Spleen (tissue), 13 donors: ENCODE measurements at places on chromosomes 4 and X. TPM values are rescaled to one million over a fixed set of nuclear protein-coding genes. Genes with fewer than 3 reads are reported as not detected.
A peak's percentile ranks its signal among the peaks of the same experiment; 100 is the strongest.

The RGS12 gene
- total RNA-seq, result 25.1 TPM

The SLC9B1 gene
- total RNA-seq, result 1.9 TPM

The FRMPD3 gene
- 0.07 TPM for total RNA-seq

- no peak overlapping the region for H3K4me3 ChIP-seq
- no peak for DNase-seq
- no peaks in the 10 kb centered on the region for H3K36me3 ChIP-seq
- no peaks in the 10 kb centered on the region for H3K27me3 ChIP-seq
- no peak overlapping the region for H3K27ac ChIP-seq
- H3K4me1 ChIP-seq, result no peaks in the 10 kb centered on the region
Observed at GRCh38 chr4:120777459-120777858, 145.1 kb downstream of the PRDM5 start.

DNA sequence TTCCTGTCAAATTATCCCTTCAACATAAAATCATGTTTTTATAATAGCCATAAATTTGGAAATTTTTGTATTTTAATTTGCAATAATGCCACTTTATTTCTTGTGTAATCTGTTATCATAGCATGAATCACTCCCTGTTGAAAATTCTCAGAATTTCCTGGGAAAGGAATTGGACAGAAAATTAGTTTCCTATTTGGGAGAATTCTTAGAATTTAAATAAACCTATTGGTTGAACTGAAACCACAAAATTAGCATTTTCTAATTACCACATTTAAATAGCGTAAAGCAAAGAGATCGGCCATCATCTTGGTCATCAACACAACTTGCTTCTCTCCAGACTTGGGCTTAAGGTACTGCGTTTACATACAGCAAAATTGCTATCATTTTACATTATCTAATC lies at the start of gene CSN1S1:
TSS of gene CSN1S1 (plus strand) at position 301 of the 400 bp plus-strand sequence. CDS start 1,488 bp downstream, outside the sequence.
- no peak within 1 kb of the TSS for H3K27ac ChIP-seq
- H3K4me3 ChIP-seq, result no peak within 1 kb of the TSS
- no peaks in the 10 kb centered on the region for H3K4me1 ChIP-seq

DNA sequence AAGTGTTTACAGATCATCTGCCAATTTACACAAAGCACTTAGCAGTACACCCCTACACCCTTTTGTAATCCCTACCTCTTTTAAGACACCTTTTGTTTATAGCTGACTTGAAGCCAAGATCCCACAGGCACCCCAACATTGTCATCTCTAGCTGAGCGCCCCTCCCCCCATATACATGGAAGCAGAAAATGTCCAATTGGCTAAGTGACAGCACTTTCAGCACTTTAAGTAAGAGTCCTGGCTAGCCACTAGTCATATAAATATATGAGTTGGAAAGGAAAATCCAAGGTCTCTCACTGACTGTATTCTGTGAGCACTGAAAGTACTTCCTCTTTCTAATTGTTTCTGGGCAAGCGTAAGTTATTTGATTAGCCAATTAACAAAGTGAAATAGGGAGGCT lies 108.2 kb downstream of the NSUN7 start:
- H3K36me3 ChIP-seq, result no peaks in the 10 kb centered on the region
- no peak for DNase-seq
- no peak overlapping the region for H3K4me3 ChIP-seq
- H3K27ac ChIP-seq, result no peak overlapping the region
- peaks cover 10% of the 10 kb centered on the region for H3K27me3 ChIP-seq
- H3K4me1 ChIP-seq, result peaks cover 8% of the 10 kb centered on the region

- no peak for DNase-seq
- H3K4me1 ChIP-seq, result no peaks in the 10 kb centered on the region
- no peak overlapping the region for H3K27ac ChIP-seq
Observed at GRCh38 chrX:45621376-45622041, 420.8 kb upstream of the DIPK2B start.

DNA sequence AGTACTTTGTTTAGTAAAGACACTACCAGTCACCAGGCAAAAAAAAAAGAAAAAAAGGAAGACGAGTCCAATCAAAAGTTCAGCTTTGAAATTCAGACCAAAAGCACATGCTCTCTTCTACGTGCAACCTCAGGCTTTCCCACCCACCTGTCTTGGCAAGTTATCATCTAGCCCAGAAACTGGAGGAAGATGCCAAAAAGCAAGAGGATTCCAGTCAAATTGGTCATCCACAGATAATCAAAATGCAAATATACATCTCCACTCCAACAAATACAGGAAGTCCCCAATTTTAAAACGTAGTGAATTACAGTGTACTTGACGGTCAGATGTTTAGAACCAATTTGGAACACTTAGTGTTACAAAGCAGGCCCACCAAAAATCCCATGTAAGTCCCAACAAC lies 96.5 kb downstream of the PALLD start:
- no peak overlapping the region for H3K27ac ChIP-seq
- no peaks in the 10 kb centered on the region for H3K4me1 ChIP-seq
- DNase-seq, result no peak

DNA sequence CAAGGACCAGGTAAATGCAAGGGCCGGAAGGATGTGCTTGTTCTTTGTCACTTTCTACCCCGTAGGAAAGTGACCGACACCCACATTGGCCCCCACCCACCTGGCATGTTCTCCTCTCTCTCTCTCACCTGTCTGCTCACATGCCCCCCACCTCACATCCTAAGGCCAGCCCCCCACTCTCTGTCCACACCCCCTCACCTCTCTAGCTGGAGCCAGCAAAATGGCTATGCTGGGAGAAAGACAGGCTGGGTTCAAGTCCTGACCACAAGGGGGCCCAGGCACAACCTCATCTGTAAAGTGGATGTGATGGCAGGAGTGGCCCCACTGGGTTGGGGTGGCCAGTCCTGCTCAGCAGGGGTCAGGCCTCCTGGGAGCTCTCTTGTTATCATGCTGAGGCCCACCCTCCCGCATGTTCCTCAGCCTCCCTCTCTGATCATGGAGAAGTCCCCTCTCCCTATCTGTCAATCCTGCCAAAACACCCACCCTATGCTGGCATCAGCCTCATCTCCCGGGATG lies 1.7 kb upstream of the PPP2R2C start:
- H3K4me1 ChIP-seq, result peaks cover 16% of the 10 kb centered on the region
- H3K27ac ChIP-seq, result no peak overlapping the region
- H3K4me3 ChIP-seq, result no peak overlapping the region
- no peaks in the 10 kb centered on the region for H3K27me3 ChIP-seq
- DNase-seq, result peak; percentile 38

- no peaks in the 10 kb centered on the region for H3K4me1 ChIP-seq
- no peak for DNase-seq
- H3K36me3 ChIP-seq, result no peaks in the 10 kb centered on the region
- H3K27me3 ChIP-seq, result no peaks in the 10 kb centered on the region
- H3K4me3 ChIP-seq, result no peak overlapping the region
Observed at GRCh38 chr4:92241094-92241493, 62.7 kb upstream of the GRID2 start.

The NDST4 gene
- 1.2 TPM for total RNA-seq

- no peaks in the 10 kb centered on the region for H3K27me3 ChIP-seq
- H3K27ac ChIP-seq, result no peak overlapping the region
- no peak for DNase-seq
- no peaks in the 10 kb centered on the region for H3K4me1 ChIP-seq
- no peaks in the 10 kb centered on the region for H3K36me3 ChIP-seq
Observed at GRCh38 chrX:6149060-6149872, 79.4 kb downstream of the NLGN4X start.

- H3K36me3 ChIP-seq, result no peaks in the 10 kb centered on the region
- no peak for DNase-seq
- H3K27ac ChIP-seq, result no peak overlapping the region
- H3K4me3 ChIP-seq, result no peak overlapping the region
Observed at GRCh38 chrX:151889421-151889820, 23.3 kb upstream of the MAGEA4 start.

DNA sequence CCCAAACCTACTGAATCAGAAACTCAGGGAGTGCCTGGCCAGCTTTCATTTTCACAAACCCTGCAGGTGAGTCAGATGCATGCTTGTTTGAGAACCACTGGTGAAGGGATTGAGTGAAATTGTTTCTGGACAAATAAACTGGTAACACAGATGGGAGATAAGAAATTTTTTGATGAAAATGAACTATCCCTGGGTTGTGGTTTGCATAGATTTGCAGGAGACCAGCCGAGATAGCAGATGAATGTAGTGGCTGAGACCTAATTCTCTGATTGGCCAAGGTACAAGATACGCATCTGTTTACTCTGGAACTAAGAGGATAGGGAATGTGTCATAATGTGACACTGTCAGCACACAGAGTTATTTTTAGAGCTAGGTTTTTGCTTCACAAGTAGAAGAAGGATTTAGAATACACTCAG lies 117.8 kb upstream of the NOCT start:
- no peaks in the 10 kb centered on the region for H3K36me3 ChIP-seq
- H3K4me1 ChIP-seq, result no peaks in the 10 kb centered on the region
- no peak overlapping the region for H3K4me3 ChIP-seq
- H3K27ac ChIP-seq, result no peak overlapping the region

GRCh38 chr4:7646384-7647061 lies 211.8 kb upstream of the PSAPL1 start:
- H3K27ac ChIP-seq, result peak overlapping the region; percentile 86
- peaks cover 59% of the 10 kb centered on the region for H3K4me1 ChIP-seq
- H3K27me3 ChIP-seq, result peaks cover 14% of the 10 kb centered on the region
- no peak for DNase-seq

The SPINK2 gene
- not detected for total RNA-seq

The SERTM2 gene
- 2.1 TPM for total RNA-seq
